ENCODE measurements at places on chromosomes 11 and 22.

GRCh38 chr11:106012744-106013143 is 9.3 kb downstream of the MSANTD4 start:
- DNase-seq, result no peak

DNA sequence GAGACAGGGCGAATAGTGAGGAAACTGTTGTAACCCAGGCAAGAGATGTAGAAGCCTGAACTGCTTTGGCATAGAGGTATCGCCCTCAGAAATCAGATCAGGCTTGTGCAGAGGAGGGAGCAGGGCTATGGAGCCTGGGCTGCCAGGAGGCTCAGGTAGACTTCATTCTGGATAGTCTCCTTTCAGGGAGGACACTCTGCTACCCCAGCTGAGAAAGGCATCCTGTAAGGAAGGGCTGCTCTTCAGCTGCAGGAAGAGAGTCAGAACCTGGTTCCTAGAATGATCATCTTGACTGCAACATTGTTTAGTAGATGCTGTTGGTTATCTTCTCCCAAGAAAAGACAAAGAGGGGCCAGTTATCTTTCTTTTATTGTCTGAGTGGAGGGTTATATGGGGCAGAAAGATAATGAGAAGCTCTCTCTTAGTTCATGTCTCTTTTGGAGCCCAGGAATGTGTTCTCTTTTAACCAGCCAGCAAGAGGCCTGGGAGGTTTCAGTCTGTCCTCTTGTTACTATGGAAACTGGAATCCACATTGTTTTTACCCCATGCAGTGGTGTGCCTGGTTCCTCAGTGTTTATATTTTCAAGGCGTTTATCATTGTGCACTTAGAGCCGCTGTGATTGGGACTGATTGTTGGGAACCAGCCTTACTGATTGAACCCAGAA is 95.7 kb downstream of the STIM1 start:
- DNase-seq, result no peak

DNA sequence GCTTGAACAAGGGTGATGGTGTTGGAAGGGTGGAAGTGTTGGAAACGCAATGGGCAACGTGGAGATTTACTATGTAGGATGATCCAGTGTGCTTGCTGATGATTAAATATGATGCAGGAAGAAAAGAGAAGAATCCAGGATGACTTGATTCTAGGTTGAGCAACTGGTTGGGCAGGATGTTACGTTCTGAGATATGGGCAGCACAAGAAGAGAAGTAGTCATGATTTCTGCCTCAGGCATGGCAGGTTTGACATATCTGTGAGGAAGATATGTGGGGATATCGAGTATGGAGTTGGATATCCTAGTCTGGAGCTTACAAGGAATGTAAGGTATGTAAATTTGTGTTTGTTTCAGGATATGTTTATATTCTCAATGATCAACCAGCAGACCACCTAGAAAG is 1.9 kb downstream of the OR52K1 start:
- no peak for DNase-seq

GRCh38 chr11:60447846-60448245 is 7.8 kb upstream of the MS4A1 start:
- no peak for DNase-seq

DNA sequence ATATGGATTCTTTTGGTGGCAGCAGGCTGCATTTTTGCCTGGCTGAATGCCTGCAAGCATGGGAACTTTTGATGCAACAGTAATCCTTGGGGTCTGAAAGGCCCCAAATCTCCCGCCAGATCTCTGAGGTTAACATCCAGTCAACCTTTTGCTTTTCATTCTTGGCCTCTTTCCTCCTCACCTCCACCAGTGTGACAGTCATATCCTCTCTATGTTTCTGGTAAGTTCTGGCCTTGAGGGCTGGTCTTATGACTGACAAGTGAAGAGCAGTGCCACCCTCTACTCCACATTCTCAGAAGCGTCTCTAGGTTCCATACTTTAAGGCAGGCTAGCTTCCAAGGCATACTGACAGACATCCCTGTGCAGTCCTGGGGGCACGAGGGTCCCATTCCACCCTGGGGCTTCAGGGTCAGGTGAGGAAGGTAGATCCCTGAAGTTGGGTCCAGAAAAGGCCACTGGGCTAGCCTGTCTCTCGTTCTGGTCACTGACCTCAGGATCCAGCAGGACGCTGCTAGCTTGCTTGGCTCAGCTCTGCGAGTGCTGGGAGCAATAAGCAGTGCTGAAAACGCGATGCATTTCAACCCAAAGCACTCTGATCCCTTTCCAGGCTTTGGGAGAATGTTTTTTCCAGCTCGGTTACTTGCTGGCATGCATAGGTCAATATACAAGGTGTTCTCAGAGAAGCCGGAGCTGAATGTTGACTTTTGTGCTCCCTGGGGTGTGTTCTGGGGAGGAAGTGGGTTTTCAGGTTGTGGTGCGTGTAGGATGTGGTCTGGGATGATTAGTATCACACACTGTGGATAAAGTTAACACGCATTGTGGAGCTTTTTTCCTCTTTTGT is 75.2 kb downstream of the PTPRJ start:
- DNase-seq, result peak; percentile 32

DNA sequence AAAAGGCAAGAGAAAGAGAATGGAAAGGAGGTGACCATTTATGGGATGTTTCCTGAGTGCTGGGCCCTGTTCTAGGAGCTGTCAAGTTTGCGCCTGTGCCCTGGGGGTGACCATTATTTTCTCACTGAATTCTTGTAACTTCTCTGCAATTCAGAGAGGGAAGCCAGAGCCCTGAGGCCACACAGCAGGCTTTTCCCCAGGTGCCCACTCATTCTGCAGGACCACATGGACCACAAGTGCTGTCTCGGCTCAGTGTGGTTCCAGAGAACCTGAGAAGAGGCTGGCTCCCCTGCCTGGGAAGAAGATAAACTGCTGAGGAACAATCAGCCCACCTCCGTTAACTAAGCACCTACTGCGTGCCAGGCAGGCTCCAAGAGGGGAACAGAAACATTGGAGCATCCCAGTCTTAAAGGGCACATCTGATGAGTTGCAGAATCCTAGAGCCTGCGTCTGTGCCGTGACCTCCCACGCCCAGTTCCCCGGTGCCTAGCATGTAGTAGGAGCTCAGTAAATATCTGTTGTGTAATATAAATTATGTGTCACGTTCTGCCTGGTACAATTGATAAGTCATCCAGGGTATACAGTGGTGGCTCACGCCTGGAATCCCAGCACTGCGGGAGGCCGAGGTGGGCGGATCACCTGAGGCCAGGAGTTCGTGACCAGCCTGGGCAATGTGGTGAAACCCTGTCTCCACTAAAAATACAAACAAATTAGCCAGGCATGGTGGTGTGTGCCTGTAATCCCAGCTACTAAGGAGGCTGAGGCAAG is 31.6 kb upstream of the CRYBB3 start:
- DNase-seq, result no peak

- DNase-seq, result no peak
Observed at GRCh38 chr11:121109916-121110586, 9.0 kb downstream of the TECTA start.

DNA sequence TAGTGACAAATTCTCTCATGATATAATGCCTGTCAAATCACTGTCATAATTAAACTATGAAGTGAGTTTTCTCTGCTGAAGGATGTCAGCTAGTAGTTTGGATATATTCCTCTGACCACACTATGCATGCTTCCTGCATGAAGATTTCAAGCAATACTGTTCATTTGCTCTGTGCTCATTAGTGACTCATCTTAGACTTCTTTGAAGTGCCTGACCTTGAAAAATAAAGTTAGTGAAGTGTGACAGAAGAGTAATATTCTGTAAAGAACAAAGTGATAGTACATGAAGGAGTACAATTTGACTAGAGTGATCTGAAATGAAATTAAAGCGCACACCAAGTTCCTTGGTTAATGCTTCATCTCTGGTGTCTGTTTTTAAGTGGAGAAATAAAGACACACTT is 629.5 kb upstream of the ANO3 start:
- DNase-seq, result no peak

- no peak for DNase-seq
Observed at GRCh38 chr11:69202511-69203221, 46.9 kb downstream of the SMIM38 start.

DNA sequence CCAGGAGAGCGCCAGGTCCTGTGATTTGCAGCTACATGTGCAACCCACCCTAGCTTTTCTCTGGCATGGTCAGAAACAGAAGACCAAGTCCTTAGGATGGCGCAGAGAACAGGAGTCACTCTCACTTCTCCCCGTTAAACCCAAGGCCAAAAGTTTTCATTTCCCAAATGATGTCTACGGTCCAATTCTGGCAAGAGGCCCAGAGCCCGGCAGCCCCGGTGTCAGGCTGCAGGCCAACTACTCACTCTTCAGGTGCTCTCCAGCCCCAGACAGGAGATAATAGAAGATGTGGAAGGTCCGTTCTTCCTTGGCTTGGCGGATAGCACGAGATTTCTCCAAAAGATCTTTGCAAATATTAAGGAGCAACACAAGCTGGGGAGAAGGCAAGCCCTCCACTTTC is 67.2 kb downstream of the MYH9 start:
- no peak for DNase-seq

DNA sequence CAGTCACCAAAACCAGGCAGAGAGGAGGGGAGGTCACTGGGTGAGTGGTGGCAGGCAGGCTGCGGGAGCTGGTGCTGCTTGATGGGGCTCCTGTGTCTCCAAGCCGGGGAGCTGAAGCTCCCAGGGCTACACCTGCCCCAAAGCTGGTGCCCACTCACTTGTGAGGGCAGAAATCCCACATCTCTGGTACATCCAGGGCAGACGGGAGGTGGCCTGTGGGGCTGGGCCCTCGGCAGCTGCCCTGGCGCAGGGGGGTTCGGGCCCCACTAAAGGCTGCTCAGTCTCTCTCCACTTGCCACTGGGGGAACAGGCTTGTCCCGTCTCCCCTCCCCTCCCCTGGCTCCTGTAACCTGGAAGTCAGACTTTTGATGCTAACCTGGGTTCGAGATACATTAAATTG is 55.6 kb upstream of the PPARA start:
- no peak for DNase-seq

GRCh38 chr11:61147791-61148620 is 13.2 kb downstream of the VPS37C start:
- DNase-seq, result no peak

DNA sequence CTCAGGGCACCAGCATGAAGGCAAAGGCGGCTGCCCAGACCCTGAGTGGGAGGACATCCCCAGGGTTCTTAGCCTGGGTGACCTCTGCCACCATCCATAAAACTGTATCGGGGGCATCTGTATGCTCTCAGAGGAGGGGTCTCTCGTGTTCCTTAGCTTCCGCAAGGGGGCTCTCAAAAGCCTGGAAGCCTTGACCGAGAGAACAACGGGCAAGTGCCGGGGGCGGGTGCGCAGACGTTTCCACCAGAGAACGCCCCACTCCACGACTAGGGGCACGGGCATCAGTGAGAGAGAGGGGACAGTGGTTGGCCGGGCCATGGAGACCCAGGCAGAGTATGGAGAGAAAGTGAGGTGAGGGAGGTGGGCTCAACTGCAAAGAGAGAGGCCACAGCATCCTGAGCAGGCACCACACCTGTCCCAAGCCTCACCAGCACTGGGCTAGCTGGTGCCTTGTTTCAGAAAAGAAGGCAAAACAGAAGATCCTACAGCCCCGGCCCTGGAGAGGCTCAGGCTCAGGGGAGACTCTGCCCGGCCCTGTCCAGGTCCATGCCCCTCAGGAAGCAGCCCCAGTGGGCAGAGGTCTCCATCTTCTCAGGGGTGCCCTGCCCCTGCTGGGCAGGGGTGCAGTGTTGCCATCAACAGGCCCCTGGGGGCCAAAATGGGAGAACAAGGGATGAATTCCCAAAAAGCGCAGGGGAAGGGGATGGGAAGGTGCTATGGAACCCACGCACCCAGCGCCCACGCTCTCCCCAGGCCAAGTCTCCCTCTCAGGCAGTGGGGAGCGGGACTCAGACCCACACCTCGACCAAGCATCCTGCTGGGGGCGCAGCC is 5.9 kb downstream of the TSPAN32 start:
- no peak for DNase-seq

DNA sequence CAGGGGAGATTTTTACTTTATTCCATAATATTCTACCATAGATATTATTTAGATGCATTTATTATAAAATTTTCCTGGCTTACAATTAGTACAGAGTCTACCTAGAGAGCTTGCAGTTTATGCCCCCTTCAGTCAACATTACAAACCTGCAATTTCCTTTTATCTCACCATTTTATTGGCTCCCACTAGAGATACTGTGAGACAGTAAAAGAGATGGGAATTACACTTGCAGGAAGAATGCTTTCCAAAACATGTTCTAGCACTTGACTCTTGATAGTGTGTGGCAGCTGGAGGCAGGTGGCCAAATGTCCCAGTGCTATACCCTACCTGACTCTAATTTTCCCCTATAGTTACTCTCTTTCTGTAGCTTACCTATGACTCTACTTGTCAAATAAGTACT is 863.2 kb downstream of the DLG2 start:
- DNase-seq, result no peak

GRCh38 chr11:75014129-75014528 is 25.4 kb downstream of the NEU3 start:
- no peak for DNase-seq

- DNase-seq, result no peak
Observed at GRCh38 chr11:72069787-72070251, 10.5 kb downstream of the NUMA1 start.

DNA sequence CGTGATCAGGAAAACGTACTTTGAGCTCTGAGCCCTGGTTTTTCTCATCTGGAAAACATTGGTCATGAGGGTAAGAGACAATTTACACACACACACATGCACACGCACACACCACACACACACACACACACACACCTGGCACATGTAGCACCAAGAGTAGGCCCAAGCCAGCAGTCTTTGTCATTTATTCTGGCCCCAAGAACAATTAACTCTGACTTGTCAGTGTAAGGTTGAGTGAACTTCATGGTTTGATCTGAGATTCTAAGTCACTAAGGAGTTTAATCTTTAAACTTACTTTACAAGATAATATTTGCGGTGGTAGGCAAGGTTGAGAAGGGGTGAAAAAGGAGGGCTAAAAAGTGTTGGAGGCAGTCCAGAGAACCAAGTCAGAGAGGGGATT is 44.1 kb downstream of the MMP20 start:
- no peak for DNase-seq

GRCh38 chr22:36010090-36010489 is 18.5 kb downstream of the RBFOX2 start:
- peak; percentile 64 for DNase-seq

- no peak for DNase-seq
Observed at GRCh38 chr22:27452922-27453321, 348.6 kb downstream of the MN1 start.

- no peak for DNase-seq
Observed at GRCh38 chr11:76103460-76103859, 102.8 kb downstream of the WNT11 start.

- peak; percentile 76 for DNase-seq
Observed at GRCh38 chr22:50524676-50525103, 708 bp downstream of the SCO2 start.
